ENCODE measurements at places on chromosomes 6 and 20. TPM values are rescaled to one million over a fixed set of nuclear protein-coding genes. Genes with fewer than 3 reads are reported as not detected.

Gene EDN3
- polyA plus RNA-seq = 3.7 TPM

Gene SLPI
- 0.40 TPM for polyA plus RNA-seq

Gene EYS
- polyA plus RNA-seq = 0.96 TPM

Gene RIMS1
- polyA plus RNA-seq = 2.8 TPM

Gene TSPO2
- polyA plus RNA-seq = 0.76 TPM

Gene TNFRSF21
- 29.9 TPM for polyA plus RNA-seq

Gene SDCBP2
- 1.7 TPM for polyA plus RNA-seq

Gene TMC2
- polyA plus RNA-seq = 0.50 TPM

Gene PSMB1
- 216 TPM for polyA plus RNA-seq

Gene NR2E1
- polyA plus RNA-seq = not detected

- DNase-seq = no peak
Observed at GRCh38 chr6:137659871-137660270, 165.7 kb upstream of the OLIG3 start.

DNA sequence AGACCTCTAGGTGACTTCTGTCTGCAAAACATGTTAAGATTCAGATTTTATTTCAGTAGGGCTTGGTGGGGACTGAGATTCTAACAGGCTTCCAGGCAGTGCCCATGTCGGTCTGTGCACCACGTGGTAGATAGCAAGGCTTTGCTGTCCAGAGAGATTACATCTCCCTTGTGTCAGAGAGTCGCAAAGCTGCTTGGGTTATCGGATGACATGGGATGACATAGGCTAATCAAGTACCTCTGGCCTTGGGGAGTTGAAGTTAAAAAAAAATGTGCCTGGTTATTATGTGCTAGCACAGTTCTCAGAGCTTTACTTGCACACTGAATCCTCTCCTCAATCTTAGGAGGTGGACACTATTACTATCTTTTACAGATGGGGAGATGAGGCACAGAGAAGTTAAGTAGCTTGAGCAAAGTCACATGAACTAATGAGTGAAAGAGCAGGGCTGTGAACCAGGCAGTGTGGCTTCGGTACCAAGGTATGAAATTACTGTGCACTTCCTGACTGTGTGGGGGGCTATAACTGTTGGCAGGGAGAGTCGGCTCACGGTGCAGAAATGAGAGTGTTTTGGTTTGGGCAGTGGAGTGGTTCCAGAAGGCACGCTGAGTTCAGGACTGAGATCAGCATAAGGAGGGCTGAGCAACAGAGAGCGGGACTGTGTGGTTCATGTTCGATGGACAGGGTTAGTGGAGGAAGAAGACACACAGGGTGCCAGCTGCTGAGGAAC, 41.1 kb downstream of the FARS2 start:
- no peak for DNase-seq

DNA sequence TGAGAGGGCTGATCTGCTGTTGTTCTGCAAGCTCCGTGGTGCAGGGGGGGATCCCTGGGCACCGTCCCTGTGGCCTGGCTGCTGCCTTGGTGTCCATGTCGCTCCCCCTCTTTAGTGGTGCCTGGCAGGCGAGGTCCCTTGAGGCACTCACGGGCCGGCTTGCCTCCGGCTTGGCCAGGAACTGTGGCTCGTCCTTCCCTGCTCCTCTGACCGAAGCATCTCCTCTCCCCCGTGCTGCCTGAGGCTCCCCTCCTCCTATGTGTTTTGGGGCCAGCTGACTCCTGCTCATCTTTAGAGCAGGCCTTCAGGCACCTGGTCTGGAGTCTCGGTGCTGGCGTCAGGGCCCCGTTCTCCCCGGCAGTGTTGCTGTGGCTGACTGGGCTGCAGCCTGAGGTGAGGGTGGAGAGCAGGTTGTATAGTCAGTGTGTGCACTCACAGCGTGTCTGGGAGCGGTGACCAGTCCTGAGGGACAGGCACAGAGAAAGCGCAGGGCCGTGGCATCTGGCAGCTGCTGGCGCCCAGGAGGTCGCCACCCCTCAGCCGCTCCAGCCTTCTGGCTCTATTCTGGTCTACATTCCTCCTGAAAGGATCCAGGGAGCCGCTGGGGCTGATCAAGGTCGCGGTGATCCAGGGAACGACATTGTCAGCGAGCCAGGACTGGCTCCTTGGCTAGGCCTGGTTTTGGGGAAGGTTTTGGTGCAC, 43.7 kb downstream of the PYGB start:
- DNase-seq = no peak

DNA sequence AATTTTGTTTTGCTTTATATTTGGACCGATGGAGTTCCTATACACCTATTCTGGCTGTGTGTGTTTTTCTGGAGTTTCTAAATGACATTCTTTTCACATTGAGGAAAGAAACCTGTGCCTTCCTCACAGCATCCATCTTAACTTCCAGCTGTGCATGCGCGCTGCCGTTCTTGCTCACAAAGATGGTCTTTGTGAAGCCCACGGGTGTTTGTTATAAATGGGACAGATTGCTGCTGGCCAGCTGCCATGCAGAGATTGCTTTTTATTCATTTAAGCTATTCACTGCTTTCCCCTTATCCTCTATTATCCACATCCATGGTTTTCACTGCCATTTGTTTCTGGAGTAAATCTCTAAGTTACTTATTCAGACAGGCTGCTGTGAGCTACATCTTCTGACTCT, 54.2 kb downstream of the SYNDIG1 start:
- no peak for DNase-seq

GRCh38 chr6:19299129-19299528, 538.0 kb upstream of the ID4 start:
- no peak for DNase-seq

DNA sequence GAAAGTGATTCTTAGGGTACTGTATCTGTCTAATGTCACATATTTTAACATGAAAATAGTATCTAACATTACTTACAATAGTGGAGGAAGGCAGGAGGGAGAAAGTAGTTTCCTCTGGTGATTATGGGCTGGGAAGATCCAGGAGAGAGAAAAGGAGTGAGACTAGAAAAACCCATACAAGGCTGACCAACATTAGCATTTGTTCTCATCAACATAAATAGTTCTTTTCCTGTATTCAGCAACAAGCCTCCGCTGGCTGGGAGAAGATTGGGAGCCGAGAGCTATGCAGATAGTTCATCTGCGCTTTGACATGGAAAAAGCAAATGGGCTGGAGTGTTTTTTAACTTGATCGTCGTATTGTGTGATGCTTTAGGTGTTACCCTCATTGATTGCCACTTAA, 239.4 kb downstream of the PHACTR1 start:
- DNase-seq = no peak

GRCh38 chr20:24535941-24536730, 66.7 kb downstream of the SYNDIG1 start:
- no peak for DNase-seq

DNA sequence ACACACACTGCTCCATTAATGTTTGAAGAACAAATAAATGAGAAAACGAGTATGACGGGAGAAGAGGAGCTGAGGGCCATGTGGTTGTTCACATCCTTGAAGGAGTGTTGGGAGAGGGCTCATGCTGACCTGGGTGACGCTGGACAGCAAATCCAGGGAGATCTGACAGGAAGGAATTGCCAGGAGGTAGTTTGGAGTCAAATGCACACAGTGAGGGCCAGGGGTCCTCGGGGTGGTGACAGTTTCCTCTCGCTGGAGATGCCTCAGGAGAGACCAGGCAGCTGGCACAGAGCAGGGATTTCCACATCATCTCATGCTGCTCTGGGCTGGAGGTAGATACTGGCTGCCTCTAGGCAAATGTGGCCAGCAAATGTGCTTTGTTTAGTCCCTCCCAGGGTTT, 2.0 kb upstream of the TMEM181 start:
- no peak for DNase-seq

DNA sequence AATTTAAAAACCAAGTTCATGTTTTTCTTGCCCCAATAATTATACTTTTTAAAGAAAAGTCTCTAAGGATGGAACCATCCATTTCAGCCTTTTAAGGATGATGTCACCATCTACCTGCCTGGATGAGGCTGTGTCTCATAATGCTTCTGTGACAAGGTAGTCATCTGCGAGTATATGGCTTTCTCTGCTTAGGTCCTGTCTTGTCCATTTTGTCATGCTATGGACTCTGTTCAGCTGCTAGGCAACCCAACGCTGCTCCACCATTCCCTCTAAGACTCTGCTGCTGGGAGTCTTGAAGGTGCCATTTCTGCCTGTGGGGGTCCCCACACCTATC, 459.8 kb upstream of the RUNX2 start:
- DNase-seq = no peak

GRCh38 chr6:71222671-71223070, 65.9 kb upstream of the OGFRL1 start:
- no peak for DNase-seq

DNA sequence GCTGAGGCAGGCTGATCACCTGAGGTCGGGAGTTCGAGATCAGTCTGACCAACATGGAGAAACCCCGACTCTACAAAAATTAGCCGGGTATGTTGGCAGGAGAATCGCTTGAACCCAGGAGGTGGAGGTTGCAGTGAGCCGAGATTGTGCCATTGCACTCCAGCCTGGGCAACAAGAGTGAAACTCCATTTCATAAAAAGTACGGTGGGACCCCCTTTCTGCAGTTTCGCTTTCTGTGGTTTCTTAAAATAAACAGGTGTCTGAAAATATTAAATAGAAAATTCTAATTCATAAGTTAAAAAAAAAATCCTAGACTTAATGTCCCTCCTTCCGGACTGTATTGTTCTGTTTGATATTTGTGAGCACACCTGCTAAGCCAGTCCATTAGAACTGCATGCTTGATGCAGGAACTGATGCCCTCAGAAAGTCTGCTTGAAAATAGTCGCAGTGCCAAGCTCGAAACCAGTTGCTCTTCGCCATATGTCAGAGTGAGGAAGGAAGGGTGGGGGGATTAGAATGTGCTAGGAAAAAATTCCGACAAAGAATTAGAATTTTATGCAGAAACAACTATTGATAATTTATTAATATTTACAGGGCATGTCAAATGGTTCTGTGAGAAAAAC, 85.9 kb downstream of the JARID2 start:
- no peak for DNase-seq

- no peak for DNase-seq
Observed at GRCh38 chr6:168089186-168090063, 10.4 kb upstream of the FRMD1 start.

- peak; percentile 3 for DNase-seq
Observed at GRCh38 chr6:155832596-155832995, 377.0 kb upstream of the NOX3 start.

GRCh38 chr6:36769676-36770499, 69.4 kb downstream of the CPNE5 start:
- no peak for DNase-seq

GRCh38 chr20:49136817-49137571, 51.1 kb downstream of the STAU1 start:
- DNase-seq = no peak

DNA sequence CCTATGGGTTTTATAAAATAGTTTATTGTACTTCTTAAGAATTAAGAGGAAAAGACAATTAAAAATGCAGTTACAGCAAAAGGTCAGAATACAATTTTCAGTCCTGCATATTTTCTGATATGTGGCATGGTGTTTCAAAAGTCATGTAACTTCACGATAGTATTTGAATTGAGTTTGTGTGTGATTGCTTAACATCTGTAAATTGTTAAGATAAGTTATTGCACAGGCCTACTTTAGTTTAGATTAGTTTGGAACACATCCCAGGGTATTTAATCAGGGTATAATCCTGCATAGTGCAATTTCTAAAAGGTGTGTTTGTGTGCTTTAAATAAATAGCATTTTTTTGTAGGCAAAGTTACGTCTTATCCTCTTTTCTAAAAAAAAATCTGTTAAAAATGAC, 289.6 kb downstream of the RIMS1 start:
- DNase-seq = no peak

DNA sequence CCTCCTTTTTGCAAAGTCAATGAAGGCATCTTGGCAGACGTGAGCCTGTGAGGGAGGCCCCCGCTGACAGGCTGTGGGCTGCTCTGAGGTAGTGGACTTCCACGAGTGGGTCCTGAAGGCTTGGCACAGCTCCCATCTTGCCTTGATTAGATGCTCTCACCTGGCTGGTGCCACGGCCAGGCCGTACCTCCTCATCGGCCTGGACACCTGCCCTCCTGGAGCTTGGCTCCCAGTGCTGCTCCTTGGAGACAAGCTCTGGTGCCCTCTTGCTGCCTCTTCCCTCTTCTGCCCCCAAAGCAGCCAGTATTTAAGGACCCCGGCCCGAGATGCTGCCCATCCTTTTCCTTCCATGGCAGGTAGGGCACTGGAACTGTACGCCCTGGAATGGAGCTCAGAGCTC, 93.5 kb downstream of the ERMARD start:
- no peak for DNase-seq

DNA sequence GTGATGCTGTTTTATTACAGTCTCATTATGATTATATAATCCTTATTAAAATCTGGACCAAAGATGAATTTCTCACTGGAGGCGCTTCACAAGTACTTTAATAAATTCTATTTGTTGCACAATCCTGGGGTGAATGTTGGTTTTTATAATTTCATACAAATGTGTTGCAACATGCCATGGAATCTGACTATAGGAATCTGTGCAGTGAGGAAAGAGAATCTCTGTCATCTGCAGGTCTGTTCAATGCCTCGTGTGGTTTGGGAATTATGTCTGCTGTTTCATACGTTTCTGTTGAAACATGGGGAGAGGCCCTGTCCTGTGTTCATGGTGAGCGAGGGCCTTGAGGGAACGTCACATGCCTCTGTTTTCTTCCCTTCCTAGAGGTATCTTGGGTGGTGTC, 277.3 kb downstream of the CDH4 start:
- DNase-seq = no peak

- no peak for DNase-seq
Observed at GRCh38 chr20:21225215-21225947, 77.8 kb upstream of the XRN2 start.

- DNase-seq = no peak
Observed at GRCh38 chr6:38955861-38956260, 92.7 kb upstream of the GLP1R start.

DNA sequence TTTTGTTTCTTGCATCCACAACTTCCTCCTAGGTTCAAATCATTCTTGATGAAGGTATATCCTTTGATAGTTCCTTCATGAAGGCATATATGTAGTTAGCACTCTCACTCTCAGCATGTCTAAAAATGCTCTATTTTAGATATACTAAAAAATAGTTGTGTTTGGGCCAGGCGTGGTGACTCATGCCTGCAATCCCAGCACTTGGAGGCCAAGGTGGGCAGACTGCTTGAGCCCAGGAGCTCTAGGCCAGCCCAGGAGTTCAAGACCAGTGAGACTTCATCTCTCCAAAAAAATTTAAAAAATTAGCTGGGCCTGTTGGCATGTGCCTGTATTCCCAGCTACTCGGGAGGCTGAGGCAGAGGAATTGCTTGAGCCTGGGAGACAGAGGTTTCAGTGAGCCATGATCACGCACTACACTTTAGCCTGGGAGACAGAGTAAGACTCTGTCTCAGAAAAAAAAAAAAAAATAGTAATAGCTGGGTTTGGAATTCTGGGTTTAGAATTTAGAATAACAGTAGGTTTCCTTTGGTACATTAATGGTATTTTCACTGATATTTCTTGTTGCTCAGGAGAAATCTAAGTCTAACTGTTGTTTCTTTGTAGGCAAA, 7.0 kb downstream of the SERAC1 start:
- no peak for DNase-seq

DNA sequence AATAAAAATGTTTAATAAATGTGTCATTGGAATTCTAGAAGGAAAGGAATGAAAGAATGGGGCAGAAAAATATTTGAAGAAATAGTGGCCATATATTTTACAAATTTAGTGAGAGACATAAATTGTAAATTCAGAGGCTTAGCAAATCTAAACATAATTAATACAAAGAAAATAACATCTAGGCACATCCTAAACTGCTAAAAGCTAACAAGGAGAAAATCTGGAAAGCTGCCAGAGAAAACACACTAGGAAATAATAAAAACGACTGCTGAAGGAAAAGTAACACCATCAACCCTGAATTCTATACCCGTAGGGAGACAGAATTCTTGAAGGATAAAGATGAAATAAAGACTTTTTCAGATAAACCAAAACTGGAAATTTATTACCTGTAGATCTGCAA, 23.8 kb downstream of the CYB5R4 start:
- DNase-seq = no peak

GRCh38 chr20:62778058-62778457, 18.2 kb upstream of the MRGBP start:
- DNase-seq = no peak

Measured in left kidney (tissue), 8 donors.